Esophagus squamous epithelium (tissue), 5 donors: ENCODE measurements at places on chromosomes 12 and 14.

GRCh38 chr12:10967409-10967808 is 19.3 kb downstream of the TAS2R50 start:
- no peak for DNase-seq

DNA sequence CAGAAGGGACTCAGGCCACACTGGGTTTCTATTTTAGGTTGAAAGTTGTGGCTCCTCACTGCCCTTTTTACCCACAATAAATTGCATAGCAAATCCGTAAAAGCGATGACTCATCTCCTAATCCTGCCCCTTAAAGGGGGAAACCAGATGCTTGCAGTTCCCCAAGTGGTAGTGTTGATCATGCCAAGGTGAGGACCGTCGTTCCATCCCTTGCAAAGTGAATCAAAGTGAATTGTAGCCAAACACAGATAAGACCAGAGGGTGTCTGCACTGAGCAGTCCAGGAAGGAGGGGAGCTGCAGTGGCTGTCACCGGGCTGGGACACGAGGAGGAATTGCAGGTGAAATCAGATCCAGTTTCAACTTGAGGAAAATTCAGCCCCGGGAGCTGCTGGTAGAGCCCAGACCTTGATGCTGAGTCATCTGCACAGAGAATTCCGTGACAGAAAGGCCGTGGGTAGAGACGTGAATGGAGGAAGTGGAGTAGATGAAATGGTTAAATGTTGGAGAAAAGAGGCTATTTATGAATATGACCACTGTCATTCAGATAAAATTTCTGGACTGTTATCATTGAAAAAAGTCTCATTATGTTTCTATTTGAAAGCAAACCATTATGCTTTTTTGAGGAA is 44.2 kb upstream of the MMP17 start:
- DNase-seq = no peak

DNA sequence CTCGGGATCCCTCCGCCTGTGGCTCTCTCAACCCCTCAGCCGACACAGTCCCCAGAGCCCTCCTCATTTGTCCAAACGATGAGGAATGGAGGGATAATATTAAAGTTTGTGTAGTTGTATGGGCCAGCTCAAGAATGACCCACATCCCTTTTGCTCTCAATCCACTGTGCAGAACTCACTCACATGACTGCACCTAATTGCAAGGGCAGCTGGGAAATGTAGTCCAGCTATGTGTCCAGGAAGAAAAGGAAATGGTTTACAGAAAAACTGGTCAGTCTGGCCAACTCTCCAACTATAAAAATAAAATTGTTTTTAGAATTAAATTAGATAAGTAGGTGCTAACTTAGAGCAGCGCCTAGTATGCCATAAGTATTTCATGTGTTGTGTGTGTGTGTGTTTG is 66.6 kb downstream of the GALNT8 start:
- no peak for DNase-seq

DNA sequence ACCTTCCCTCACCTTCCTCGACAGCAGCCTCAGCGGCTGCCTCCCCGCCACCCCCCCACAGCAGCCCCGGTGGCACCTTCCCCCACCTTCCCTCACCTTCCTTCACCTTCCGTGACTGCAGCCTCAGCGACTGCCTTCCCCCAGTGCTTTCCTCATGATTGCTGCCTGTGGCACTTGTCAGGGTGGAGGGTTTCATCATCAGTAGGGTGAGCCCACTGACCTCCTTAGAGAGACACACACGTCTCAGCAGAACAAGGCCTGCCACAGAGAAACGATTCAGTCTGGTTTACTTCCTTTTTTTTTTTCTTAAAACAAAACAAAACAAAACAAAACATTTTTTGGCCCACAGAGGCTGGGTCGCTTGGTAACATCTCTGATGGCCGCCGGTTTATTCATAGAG is 75.0 kb downstream of the EP400 start:
- no peak for DNase-seq

DNA sequence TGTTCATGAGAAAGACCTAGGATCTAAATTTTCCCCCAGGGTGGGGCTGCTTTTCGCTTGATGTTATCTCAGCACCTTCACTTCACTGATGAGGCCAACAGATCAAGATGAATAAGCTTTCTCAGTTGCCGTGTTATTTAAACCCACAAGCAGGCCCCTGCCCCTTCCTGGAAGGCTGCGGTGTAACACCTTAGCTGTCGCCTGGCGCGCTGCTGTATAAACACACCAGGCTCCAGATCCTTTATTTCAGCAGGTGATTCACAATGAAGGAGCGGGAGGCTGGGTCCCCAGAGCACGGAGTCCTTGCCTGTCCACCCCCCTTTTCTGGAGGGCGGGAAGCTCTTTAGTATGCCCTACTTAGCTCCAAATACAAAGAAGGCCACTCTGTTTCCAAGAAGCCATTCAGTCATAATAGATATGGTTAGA is 515.4 kb downstream of the FUT8 start:
- no peak for DNase-seq

- no peak for DNase-seq
These were observed 127.5 kb downstream of the PAPOLA start for GRCh38 chr14:96629558-96630222.

DNA sequence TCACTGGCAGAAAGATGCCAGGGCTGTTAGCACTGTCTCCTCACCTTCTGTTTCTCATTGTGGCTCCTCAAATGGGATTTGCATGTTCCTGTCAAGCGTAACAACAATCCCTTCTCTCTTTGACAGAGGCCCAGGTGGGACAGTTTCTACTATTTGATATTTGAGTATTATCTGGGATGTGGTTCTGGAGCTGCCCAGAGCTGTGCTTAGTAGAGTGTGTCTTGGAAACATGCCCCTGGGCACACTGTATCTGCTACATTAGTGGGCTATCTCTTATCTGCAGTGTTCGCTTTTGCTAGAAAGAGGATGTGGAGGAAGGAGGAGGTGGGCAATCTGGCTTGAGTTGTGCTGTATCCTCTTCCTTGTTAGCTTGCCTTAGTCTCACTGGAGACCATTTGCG is 3.8 kb upstream of the ACADS start:
- DNase-seq = no peak

DNA sequence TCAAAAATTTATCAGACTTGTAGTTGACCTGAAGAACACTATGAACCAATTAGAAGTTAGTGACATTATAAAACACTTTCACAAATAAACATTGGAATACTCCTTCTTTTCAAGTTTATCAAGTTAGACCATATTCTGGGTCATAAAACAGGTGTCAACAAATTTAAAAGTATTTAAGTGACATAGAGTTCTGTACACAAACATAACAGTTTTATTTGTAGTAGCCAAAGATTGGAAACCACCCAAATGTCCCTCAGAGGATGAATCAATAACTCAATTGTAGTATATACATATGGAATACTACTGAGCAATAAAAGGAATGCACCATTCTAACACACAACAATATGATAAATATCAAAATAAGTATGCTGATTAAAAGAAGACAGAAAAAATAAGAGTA is 23.6 kb upstream of the OR11G2 start:
- DNase-seq = no peak

- DNase-seq = no peak
These were observed 7.9 kb upstream of the CMKLR1 start for GRCh38 chr12:108346727-108347710.

DNA sequence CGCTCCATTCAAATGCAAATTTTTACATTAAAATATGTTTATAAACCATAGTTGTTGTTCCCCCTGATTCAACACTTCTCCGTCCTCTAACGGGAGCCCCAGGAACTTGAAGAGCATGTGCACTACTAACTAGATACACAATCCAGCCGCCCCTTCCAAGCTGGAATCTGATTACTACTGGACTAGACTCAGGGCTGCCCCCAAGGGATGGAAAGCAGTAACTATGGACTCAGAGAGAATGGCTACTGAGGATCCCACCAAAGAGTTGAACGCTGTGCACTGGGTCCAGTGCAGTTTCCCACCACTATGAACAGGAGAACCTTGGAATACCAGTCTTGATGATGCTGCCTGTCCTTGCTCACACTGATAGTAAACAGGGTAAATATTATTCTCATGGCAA is 48.6 kb upstream of the PCNX1 start:
- no peak for DNase-seq

GRCh38 chr14:75689012-75689411 is 28.0 kb downstream of the TTLL5 start:
- DNase-seq = no peak

GRCh38 chr14:92427096-92427495 is 86.5 kb upstream of the RIN3 start:
- no peak for DNase-seq

GRCh38 chr12:15763328-15763727 is 25.9 kb downstream of the EPS8 start:
- DNase-seq = no peak

DNA sequence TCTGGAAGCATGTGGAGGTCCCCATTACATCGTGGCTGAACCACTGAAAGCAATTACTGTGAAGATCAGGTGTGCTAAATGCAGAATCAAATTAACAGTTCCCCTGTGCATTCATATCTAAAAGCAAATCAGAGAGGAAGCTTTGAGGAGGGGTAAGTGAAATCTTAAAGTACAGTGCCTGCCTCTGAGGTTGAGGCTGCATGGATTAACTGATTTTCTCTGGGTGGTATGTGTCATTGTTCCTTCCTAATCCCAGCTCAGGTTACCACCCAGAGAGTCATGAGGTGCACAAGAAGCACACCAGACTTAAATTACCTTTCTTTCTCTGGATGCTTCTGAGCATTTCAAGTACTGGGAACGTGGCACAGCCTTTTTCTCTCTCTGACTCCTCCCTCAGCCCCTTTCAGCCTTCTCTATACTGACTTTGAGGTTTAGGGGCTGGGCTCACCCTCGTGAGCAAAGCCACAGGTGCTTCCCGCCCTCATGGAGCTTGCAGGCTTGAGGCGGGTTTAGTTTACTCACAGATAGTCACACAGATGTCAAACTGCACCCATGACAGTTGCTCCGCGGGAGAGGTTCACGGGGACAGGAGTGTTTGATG is 237.6 kb upstream of the CRY1 start:
- DNase-seq = no peak

DNA sequence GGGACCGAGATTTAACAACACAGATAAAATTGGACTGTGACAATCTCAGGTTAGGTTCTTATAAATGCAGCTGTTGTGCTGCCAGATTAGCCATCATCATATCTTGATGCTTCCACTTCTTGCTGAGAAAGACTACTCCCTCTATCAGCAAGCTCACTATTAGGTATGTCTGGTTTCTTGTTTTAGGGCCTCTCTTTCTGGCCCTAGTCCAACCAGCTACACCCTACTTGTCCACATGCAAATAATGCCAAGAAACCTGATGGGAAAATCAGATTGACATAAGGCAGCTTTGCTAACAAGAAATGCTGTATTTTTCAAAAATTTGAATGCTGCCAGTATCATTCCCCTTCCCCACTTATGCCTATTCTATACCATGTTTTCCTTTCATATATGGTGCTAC is 296.0 kb downstream of the RMST start:
- no peak for DNase-seq

DNA sequence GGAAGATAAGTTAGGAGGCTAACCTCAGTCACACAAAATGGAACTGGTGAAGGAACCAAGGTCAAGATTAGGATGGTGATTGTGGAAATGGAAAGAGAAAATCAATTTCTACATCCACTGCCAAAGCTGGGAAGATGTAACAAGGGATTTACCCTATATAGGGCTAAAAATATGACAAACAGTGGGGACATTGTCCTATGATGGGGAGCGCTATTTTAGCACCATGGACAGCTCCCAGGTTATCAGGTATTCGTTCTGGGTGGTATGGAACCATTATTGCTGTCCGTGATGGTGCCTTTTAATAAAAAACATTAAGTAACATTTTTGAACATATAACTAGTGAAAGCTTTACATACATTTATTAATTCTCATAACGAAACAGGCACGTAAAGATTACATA is 124.0 kb downstream of the NDUFA12 start:
- no peak for DNase-seq

DNA sequence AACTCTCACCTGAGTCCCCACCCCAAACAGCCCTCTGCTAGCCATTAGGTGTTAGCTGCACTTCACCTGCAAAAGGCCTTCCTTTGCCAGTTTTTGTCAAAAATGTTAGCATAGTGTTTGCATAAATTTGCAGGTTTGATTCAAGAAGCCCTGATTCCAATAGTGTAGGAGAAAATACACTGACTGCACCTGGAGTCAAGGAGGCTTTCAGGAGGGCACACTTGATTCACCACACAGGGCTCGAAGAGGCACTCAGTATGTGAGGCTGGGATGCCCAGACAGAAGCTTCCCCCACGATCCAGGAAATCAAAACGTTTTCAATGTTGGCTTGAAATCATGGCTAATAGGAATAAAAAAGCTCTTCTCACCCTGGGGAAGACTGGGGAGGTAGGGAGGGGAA is 40.5 kb upstream of the DDX11 start:
- DNase-seq = no peak

GRCh38 chr12:75196865-75197264 is 12.8 kb downstream of the KCNC2 start:
- DNase-seq = no peak

- DNase-seq = no peak
These were observed 12.7 kb downstream of the TEP1 start for GRCh38 chr14:20400589-20400964.

GRCh38 chr12:16225692-16226091 is 51.8 kb downstream of the SLC15A5 start:
- no peak for DNase-seq

DNA sequence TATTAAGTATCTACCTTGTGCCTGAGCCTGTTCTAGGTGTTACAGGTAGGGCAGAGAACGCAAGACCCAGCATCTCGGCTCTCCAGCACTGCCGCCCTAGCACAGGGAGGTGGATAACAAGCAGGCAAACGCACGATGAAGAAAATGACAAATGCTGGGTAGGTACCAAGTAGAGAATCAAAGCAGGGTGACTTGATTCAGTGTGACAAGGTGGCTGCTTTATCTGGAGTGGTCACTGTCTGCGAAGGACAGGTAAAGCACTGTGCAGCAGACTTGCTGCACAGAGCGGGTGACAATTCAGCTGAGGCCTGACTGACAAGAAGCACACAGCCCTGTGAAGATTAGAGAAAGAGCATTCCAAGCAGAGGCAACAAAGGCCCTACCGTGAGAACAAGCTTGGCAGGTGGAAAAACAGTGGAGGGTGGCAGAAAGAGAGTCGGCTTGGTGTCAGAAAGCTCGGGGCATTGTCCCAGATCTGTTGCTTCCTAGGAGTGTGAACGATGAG is 12.9 kb downstream of the PRKCH start:
- no peak for DNase-seq

GRCh38 chr14:103629503-103630121 is 601 bp downstream of the KLC1 start:
- no peak for DNase-seq
